ENCODE measurements at places on chromosomes 2 and 18.

DNA sequence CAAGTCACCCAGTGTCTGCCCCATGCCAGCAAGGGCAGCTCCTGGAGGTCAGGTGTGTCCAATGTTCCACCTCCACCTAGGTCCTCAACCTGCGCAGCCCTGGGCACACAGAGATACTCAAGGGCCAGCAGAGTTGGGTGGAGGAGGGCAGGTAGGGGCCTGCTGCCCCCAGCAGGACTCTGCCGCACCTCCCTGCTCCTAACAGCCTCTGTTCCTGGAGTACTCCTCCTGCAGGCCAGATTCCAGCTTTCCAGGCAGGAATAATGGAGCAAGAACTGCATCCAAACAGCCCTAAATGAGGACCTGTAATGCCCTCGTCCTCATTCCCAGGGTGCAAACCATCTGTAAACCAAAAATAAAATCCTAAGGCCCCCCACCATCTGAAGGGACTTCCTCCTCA lies 44.4 kb upstream of the ACAA2 start:
- DNase-seq, result no peak

DNA sequence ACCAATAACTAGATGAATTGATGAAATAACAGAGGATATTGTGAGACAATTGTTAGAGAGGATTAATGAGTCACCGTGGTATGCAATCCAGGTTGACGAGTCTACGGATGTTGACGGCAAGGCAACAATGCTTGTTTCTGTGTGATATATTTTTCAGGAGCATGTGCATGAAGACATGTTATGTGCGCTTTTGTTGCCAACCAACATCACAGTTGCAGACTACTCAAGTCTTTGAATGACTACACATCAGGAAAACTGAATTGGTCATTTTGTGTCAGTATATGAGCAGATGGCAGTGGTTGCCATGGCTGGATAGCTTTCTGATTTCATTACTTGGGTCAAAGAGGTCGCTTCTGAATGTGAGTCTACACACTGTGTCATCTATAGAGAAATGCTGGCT lies 96.8 kb upstream of the CRACDL start:
- DNase-seq, result no peak

DNA sequence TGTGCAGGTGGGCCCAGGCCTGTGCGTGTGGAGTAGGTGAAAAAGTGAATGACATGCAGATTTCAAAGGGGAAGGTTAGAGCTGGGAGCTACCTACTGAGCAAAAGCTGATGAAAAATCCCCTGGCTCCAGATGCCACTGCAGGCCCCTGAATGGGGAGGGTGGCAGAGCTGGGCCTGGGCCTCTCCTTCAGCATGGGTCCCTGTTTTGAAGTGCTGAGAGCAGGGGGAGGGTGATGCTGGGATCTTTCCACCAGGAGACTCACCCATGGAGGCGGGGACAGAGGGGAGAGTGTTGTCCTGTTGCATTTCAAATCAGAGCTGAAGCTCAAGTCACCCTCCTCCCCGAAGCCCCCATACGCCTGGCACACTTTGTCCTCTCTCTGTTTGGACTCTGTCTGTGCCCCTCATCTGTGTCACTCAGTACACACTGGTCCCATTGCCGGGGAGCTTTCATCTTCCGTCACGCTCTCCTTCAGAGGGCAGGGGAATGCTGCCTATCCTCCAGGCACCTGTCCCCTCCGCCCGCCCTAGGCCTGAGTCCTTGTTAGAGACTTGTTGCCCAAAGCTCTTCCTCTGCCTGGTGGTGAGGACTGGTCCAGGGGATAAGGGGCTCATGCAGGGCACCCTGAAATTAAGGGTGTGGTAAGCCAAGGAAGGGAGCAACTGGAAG lies 206.6 kb downstream of the HAUS1 start:
- DNase-seq, result no peak

DNA sequence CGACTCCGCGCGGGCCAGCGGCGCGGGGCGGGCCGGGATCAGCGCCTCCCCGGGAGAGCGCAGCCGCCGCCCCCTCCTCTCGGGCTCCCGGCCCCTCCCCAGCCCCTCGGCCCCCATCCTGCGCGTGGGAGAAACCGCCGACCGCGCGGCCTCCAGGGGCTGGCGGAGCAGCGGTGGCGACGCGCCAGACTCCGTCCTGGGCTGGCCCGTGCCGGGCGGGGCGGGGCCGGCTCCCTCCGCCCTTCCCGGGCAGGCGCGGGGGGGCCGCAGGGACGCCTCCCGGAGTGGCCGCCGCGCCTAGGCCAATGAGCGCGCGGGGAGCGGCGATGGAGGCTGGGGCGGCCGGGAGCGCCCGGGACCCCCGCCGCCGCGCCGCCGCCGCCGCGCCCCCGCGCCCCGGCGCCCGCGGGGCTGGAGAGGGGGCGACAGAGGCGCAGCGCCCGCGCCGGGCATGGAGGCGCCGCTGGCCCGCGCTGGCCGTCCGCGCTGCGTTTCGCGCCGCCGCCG lies 49.1 kb downstream of the KCNIP3 start:
- no peak for DNase-seq

DNA sequence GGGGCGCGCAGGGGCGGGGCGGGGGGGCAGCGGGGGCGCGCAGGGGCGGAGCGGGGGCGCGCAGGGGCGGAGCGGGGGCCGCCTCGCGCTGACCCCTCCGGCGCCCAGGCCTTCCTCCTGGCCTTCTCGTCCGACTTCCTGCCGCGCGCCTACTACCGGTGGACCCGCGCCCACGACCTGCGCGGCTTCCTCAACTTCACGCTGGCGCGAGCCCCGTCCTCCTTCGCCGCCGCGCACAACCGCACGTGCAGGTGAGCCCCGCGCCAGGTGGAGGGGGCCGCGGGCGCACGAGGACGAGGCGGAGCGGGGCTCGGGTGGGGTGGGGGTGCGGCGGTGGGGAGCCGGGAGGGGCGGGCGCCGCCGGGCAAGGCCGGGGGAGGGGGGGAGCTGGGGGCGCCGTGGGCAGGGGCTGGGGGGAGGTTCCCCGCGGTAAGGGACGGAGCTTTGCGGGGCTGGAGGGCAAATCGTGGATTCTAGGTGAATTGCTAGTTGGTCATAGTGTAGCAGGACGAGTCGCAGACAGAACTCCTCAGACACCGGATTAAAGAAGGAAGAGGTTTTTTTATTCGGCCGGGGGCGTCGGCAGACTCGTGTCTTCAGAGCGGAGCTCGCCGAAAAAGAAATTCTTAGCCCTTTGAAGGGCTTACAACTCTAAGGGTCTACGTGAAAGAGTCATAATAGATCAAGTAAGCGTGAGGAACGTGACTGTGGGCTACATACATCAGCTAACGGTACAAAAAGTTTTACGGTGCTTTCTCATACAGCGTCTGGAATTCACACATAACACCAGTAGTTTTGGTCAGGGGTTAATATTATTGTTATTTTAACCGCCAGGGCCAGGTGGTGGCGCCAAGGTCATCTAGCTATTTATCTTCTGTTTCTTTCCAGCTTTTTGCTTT lies 29.9 kb downstream of the ANO7 start:
- DNase-seq, result peak; percentile 17

GRCh38 chr2:7567646-7568045 lies 650.4 kb downstream of the RNF144A start:
- peak; percentile 39 for DNase-seq

GRCh38 chr2:59816075-59816474 lies 737.4 kb downstream of the BCL11A start:
- DNase-seq, result no peak

- DNase-seq, result no peak
Observed at GRCh38 chr2:65465124-65465523, 32.7 kb upstream of the SPRED2 start.

DNA sequence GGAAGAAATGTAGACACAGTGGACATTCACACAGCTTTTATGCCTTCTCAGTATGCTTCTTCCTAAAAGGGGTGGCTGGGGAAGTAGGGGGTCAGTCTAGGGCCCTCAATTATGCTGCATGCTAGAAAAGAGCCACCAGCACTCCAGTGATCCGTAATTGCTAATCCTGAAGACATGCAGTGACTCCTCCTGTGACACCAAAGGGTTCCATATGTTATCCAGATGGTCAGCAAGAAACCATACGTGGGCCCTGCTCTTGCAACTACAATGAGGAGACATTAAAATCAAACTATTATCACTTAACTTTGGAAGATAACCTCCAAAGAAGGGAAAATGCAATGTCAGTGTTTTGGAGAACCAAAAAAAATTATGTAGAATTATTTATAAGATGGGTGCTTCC lies 143.4 kb upstream of the LYPD1 start:
- DNase-seq, result no peak

GRCh38 chr2:38900726-38901125 lies 11.1 kb downstream of the ARHGEF33 start:
- no peak for DNase-seq

DNA sequence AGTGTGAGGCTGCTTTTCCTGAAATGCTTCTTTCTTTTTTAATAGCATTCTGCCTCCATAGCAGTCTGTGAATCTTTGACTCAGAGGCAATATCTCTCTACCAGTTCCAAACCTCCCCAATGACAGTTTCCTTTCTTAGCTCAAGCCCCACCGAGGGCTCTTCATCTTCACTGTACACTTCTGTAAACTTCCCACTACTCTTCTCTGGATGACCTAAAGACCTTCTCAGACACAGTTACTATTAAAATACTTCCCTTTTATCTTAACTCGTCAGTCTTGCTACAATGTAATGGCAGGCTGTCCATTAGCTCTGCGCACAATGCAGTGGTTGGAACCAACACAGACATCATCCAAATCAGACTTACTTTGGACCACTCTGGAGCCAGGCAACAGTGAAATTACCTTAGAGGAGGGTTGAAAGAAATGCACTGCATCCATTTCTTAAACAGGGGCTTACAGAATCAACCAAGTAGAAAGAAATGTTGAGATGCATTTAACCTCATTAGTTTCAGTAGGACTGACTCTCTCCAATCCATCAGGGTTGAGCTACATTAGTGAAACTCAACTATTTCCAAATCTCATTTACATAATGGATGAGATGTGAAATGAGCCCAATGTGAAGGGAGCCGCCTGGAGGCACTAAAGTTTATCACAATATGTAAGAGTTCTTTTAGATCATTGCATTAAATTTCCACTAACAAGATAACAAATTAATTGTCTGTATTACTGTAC lies 343.8 kb downstream of the SETBP1 start:
- no peak for DNase-seq

GRCh38 chr18:45449418-45450227 lies 165.7 kb upstream of the SLC14A2 start:
- DNase-seq, result no peak

DNA sequence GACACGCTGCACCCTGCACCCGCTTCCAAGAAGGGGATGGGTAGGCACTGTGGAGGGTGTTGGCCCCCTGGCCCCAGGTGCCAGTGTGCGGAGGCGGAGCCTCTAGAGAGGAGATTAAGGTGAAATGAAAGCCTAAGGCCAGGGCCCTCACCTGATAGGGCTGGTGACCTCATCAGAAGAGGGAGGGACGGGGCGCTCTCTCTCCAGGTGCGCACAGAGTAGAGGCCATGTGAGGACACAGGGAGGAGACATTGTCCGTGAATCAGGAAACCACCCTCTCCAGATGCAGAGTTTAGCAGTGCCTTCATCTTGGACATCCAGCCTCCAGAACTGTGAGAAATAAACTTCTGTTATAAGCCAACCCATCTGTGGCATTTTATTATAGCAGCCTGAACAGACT lies 62.3 kb downstream of the PSMG2 start:
- no peak for DNase-seq

DNA sequence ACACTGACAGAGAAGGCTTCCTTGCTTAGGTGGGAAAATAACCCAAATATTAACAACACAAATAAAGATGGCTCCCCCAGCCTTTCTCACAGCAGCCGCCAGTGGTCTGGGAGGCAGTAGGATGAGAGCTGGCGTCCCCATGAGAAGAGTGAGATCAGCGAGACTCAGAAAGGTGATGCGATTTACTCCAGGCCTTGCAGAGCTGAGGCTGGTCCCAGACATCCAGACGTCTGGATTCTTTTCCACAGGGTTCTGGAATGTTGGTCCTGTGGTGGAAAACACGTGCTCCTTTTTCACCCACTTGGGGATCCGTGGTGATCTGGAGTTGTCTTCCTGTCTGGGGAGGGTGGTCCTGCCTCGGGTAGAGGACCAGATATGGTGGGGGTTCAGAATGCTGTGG lies 190.6 kb downstream of the CTIF start:
- no peak for DNase-seq

DNA sequence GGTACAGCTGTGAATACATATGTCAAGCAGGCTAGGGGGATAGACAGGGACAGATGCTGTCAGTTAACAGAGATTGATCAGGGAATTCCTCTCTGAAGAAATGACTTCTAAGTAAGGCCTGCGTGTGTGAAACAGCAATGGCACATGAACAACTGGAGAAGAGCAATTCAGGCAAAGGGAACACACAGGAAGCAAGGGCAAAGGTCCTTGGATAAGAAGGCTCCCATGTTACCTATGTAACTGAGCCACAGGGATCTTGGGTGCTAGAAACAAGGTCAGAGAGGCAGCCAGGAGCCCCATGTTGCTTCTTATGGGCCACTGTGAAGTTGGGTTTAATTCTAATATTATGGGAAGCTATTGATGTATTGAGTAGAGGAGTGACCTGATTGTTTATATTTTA lies 373.7 kb upstream of the ACVR2A start:
- DNase-seq, result no peak

GRCh38 chr2:54722641-54723040 lies 821 bp upstream of the EML6 start:
- DNase-seq, result no peak
